ENCODE measurements at places on chromosomes 5 and 9. TPM values are rescaled to one million over a fixed set of nuclear protein-coding genes. Genes with fewer than 3 reads are reported as not detected.

Gene MYOZ3
- not detected for total RNA-seq

Gene PCDHGB5
- total RNA-seq, result 3.8 TPM

Gene SLC34A3
- total RNA-seq, result not detected

Gene SLC6A18
- total RNA-seq, result not detected

Gene TXNDC8
- total RNA-seq, result not detected

Gene REEP2
- 0.08 TPM for total RNA-seq

Gene PCDHGA11
- total RNA-seq, result 0.75 TPM

Gene LRRC19
- 1.8 TPM for total RNA-seq

Gene BNC2
- total RNA-seq, result 0.67 TPM

Gene PCDHGA8
- total RNA-seq, result 0.75 TPM

Gene IL5
- not detected for total RNA-seq

Gene GHR
- total RNA-seq, result 6.6 TPM

Gene CATSPER3
- total RNA-seq, result 0.33 TPM

Gene FUT7
- 0.37 TPM for total RNA-seq

Gene RNF208
- 0.28 TPM for total RNA-seq

Gene FOXD4L3
- total RNA-seq, result 0.08 TPM

Gene C9orf153
- 0.42 TPM for total RNA-seq

Gene SPINK14
- not detected for total RNA-seq

Gene GTF2H2C
- total RNA-seq, result 38.4 TPM

All from liver (tissue), 10 donors.